Tibial nerve (tissue), 4 donors: ENCODE measurements at places on chromosomes 13 and 19.

- no peaks in the 10 kb centered on the region for H3K36me3 ChIP-seq
- no peaks in the 10 kb centered on the region for H3K27me3 ChIP-seq
- DNase-seq, result no peak
- no peak overlapping the region for H3K4me3 ChIP-seq
- peaks cover 5% of the 10 kb centered on the region for H3K4me1 ChIP-seq
Measured at GRCh38 chr13:98652721-98653462, 76.0 kb upstream of the STK24 start.

DNA sequence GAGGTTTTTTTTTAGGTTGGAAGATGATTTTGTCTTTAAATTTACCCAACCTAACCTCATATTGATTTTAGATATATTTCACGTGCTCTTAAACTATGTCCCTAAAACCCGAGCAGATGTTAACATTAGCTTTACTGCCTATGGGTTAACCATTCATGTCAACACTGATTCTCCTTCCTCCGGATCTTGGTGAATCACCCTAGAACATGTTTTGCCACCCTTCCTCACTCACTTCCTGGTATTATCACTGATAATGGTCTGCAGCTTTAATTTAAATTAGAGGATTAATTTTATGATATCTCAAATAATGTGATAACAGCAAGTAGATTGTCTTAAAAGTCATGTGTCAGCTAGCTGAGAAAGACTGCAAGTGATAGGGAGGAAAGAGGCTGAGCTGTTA lies 31.9 kb downstream of the HTR2A start:
- H3K4me1 ChIP-seq, result no peaks in the 10 kb centered on the region
- H3K36me3 ChIP-seq, result no peaks in the 10 kb centered on the region
- no peak for DNase-seq
- no peak overlapping the region for H3K4me3 ChIP-seq
- H3K27me3 ChIP-seq, result no peaks in the 10 kb centered on the region

- no peaks in the 10 kb centered on the region for H3K36me3 ChIP-seq
- no peaks in the 10 kb centered on the region for H3K4me1 ChIP-seq
- H3K4me3 ChIP-seq, result no peak overlapping the region
- no peak for DNase-seq
- H3K27me3 ChIP-seq, result no peaks in the 10 kb centered on the region
Measured at GRCh38 chr13:91154558-91155353, 192.7 kb upstream of the MIR17HG start.

- no peak for DNase-seq
- H3K4me1 ChIP-seq, result peaks cover 24% of the 10 kb centered on the region
- no peak overlapping the region for H3K4me3 ChIP-seq
- no peak overlapping the region for H3K27ac ChIP-seq
Measured at GRCh38 chr19:17248011-17248776, 2.5 kb upstream of the NR2F6 start.

DNA sequence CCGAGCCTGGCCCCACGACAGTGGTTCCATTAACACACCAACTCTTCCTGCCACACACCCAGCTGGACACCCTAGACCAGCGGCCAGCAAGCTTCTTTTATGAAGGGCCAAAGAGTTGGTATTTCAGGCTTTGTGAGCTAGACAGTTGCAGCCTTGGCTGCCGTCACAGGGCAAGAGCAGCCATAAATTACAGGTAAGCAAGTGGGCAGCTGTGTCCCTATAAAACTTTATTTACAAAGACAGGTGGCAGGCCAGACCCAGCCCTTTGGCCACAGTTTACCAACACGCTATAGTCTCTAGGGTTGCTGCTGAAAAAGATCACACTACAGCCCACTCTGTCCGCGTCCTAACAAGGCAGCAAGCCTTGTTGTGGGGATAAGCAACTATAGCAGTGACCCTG lies 13.3 kb downstream of the ELL start:
- no peaks in the 10 kb centered on the region for H3K27me3 ChIP-seq
- no peak overlapping the region for H3K27ac ChIP-seq
- no peak for DNase-seq
- no peaks in the 10 kb centered on the region for H3K36me3 ChIP-seq
- H3K4me3 ChIP-seq, result no peak overlapping the region

- H3K27ac ChIP-seq, result no peak overlapping the region
- H3K4me3 ChIP-seq, result no peak overlapping the region
- DNase-seq, result no peak
Measured at GRCh38 chr13:111856571-111856970, 210.4 kb upstream of the SOX1 start.

- no peaks in the 10 kb centered on the region for H3K36me3 ChIP-seq
- no peak overlapping the region for H3K27ac ChIP-seq
- no peaks in the 10 kb centered on the region for H3K4me1 ChIP-seq
- DNase-seq, result peak; percentile 55
- H3K27me3 ChIP-seq, result peaks cover 10% of the 10 kb centered on the region
Measured at GRCh38 chr13:94674609-94675348, 37.6 kb downstream of the SOX21 start.

DNA sequence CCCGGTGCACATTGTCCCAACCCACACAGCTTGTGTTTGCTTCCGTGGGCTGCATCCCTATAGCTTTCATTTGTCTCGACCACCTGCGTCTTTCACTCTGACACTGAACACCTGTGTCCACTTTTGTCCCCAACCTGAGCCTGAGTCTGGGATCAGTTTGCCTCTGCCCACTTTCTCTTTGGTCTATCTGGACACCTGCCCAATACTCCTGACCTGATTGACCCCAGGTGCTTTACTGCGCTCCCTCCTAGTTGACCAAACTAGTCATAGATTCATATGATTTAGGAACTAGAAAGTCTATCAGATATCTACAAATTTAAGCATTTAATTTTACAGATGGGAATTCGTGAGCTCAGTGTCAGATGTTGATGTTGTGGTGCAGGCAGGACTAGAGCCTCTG lies 209.9 kb downstream of the DCT start:
- H3K4me1 ChIP-seq, result no peaks in the 10 kb centered on the region
- H3K36me3 ChIP-seq, result no peaks in the 10 kb centered on the region
- H3K27me3 ChIP-seq, result no peaks in the 10 kb centered on the region
- no peak for DNase-seq

- H3K36me3 ChIP-seq, result peaks cover 11% of the 10 kb centered on the region
- no peak overlapping the region for H3K27ac ChIP-seq
- H3K4me1 ChIP-seq, result peaks cover 10% of the 10 kb centered on the region
- no peak overlapping the region for H3K4me3 ChIP-seq
- no peak for DNase-seq
- no peaks in the 10 kb centered on the region for H3K27me3 ChIP-seq
Measured at GRCh38 chr19:38323291-38323690, 3.6 kb downstream of the KCNK6 start.

- H3K27me3 ChIP-seq, result no peaks in the 10 kb centered on the region
- no peak for DNase-seq
- no peak overlapping the region for H3K4me3 ChIP-seq
- no peaks in the 10 kb centered on the region for H3K36me3 ChIP-seq
- no peaks in the 10 kb centered on the region for H3K4me1 ChIP-seq
Measured at GRCh38 chr13:49840675-49841074, 48.2 kb upstream of the KPNA3 start.

DNA sequence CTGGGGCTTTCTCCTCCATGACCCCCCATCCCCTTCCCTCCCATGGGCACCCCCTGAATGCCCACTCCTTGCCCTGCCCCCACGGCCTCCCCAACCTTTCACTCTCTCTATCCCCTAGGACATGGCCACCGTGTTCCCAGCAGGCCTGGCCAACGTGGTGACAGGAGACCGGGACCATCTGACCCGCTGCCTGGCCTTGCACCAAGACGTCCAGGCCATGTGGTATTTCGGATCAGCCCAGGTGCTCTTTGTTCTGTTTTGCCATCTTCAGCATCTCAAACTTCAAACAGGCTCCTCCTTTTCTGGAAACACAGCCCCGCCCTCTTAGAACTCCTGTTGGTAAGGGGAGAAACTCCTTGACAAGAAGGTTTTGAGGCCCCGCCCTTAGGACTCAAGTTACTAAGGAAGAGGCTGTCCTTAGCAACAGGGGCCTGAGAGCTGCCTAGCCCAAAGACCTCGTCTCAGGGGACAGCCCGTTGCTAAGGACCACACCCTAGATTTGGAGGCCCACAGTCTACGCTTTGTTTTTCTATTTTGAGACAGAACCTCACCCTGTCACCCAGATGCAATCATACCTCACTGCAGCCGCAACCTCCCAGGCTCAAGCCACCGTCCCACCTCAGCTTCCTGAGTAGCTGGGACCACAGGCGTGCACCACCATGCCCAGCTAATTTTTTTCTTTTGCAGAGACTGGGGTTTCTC lies 5.1 kb upstream of the FLT3LG start:
- peaks cover 31% of the 10 kb centered on the region for H3K4me1 ChIP-seq
- H3K4me3 ChIP-seq, result no peak overlapping the region
- H3K27ac ChIP-seq, result peak overlapping the region; percentile 82
- H3K27me3 ChIP-seq, result no peaks in the 10 kb centered on the region

DNA sequence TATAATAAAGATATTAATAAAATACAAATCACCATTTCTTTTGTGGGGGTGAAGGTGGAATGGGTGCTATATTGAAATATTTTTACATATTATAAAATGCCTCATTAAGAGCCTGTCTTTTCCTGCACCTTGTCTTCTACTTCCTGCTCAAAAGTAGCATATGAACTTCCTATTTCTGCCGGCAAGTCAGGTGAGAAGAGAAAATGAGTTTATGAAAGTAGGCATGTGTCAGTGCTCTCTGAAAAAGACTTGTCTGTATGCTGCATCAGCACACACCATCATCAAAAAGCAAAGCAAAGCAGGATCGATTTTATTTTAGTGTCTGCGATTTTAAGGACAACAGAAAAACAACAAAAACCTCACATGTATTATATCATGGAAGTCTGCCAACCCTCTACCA lies 114.2 kb downstream of the RAP2A start:
- no peak for DNase-seq
- H3K4me1 ChIP-seq, result no peaks in the 10 kb centered on the region
- H3K36me3 ChIP-seq, result no peaks in the 10 kb centered on the region
- no peak overlapping the region for H3K4me3 ChIP-seq
- no peak overlapping the region for H3K27ac ChIP-seq
- no peaks in the 10 kb centered on the region for H3K27me3 ChIP-seq

GRCh38 chr13:91014696-91015095 lies 332.8 kb upstream of the MIR17HG start:
- H3K27ac ChIP-seq, result no peak overlapping the region
- no peaks in the 10 kb centered on the region for H3K27me3 ChIP-seq
- no peak for DNase-seq
- H3K36me3 ChIP-seq, result no peaks in the 10 kb centered on the region
- H3K4me1 ChIP-seq, result no peaks in the 10 kb centered on the region
- no peak overlapping the region for H3K4me3 ChIP-seq

- H3K4me3 ChIP-seq, result no peak overlapping the region
- DNase-seq, result no peak
- no peaks in the 10 kb centered on the region for H3K4me1 ChIP-seq
- no peaks in the 10 kb centered on the region for H3K27me3 ChIP-seq
- H3K27ac ChIP-seq, result no peak overlapping the region
- H3K36me3 ChIP-seq, result no peaks in the 10 kb centered on the region
Measured at GRCh38 chr13:73924607-73925006, 209.6 kb downstream of the KLF12 start.

- H3K4me1 ChIP-seq, result no peaks in the 10 kb centered on the region
- DNase-seq, result no peak
- H3K27me3 ChIP-seq, result peaks cover 2% of the 10 kb centered on the region
- no peak overlapping the region for H3K4me3 ChIP-seq
- H3K27ac ChIP-seq, result no peak overlapping the region
- no peaks in the 10 kb centered on the region for H3K36me3 ChIP-seq
Measured at GRCh38 chr13:27354379-27354778, 70.0 kb upstream of the GTF3A start.

DNA sequence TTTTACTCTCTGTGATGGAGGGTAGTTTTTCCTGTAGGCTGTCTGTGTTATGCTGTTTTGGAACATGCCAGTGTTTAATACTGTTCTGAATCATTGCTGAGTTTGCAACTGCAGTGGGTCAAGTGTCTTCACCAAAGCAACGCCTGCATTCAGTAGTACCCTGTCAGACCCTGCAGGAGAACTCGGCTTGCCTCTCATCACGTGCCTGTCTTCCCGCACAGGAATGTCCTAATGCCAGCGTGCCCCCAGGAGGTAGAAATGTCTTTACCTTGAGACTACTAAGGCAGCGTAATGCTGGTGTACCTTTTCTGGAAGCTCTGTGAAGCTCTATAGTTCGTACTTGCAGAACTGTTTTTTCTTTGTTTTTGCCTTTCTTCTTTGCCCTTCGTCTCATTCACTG lies 42.3 kb downstream of the POLR1D start:
- no peak overlapping the region for H3K27ac ChIP-seq
- no peaks in the 10 kb centered on the region for H3K36me3 ChIP-seq
- no peaks in the 10 kb centered on the region for H3K4me1 ChIP-seq
- no peak overlapping the region for H3K4me3 ChIP-seq
- H3K27me3 ChIP-seq, result no peaks in the 10 kb centered on the region

GRCh38 chr13:97212601-97213040 lies 9.5 kb upstream of the MBNL2 start:
- peak overlapping the region; percentile 76 for H3K27ac ChIP-seq
- H3K4me1 ChIP-seq, result peaks cover 27% of the 10 kb centered on the region
- no peak overlapping the region for H3K4me3 ChIP-seq
- no peak for DNase-seq
- no peaks in the 10 kb centered on the region for H3K36me3 ChIP-seq

DNA sequence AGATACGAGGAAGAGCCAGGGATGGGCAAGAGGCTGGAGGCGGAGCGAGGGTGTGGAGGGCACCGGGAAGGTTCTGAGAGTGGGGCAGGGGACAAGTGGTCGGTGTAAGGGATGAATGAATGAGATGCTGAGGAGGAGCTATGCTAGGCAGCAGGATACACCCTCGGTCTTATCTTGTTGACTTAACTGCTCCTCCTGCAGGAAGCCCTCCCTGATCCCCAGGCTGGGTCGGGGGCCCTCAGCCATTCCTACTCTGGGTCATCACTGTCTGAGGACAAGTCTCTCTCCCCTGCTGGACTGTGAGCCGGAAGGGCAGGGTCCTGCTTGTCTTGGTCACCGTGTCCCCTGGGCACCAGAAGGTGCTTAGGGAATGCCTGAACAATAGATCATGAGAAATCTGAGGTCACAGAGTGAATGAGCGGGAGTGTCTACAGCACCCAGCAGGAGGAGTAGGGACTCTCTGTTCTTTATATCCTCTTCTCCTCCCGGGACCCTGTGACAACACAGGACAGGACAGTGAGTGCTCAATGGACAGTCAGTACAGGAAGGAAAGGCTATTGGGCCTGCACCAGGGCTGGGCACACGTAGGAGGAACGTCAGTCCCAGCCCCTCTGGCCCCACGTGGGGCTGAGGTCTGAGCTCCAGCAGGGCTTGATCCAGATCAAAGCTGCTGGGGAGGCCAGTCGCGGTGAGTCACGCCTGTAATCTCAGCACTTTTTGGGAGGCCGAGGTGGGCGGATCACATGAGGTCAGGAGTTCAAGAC lies 6.5 kb downstream of the NKPD1 start:
- H3K27ac ChIP-seq, result no peak overlapping the region
- H3K27me3 ChIP-seq, result no peaks in the 10 kb centered on the region
- H3K4me3 ChIP-seq, result peak overlapping the region; percentile 29

DNA sequence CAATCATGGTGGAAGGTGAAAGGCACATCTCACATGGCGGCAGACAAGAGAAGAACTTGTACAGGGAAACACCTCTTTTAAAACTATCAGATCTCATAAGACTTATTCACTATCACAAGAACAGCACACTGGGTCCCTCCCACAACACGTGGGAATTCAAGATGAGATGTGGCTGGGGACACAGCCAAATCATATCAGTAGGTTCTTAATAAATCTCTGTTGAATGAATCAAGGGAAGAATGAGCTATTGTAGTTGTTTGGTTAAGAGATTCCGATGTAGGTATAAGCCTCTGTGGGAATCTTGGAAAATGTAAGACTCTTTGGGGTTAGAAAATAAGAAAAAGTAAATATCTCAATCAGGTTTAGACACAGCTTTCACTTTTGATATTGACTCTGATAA lies 400.2 kb downstream of the KCNRG start:
- H3K36me3 ChIP-seq, result no peaks in the 10 kb centered on the region
- DNase-seq, result no peak
- no peak overlapping the region for H3K27ac ChIP-seq
- H3K27me3 ChIP-seq, result no peaks in the 10 kb centered on the region
- H3K4me1 ChIP-seq, result no peaks in the 10 kb centered on the region
